Stimulated activated CD4-positive, alpha-beta T cell treated with anti-CD3 and anti-CD28 coated beads, Interleukin-1b, Interleukin-23, amount 100 ng/mL, for 1 hour (primary cell): ENCODE measurements at places on chromosomes 3 and 15.

DNA sequence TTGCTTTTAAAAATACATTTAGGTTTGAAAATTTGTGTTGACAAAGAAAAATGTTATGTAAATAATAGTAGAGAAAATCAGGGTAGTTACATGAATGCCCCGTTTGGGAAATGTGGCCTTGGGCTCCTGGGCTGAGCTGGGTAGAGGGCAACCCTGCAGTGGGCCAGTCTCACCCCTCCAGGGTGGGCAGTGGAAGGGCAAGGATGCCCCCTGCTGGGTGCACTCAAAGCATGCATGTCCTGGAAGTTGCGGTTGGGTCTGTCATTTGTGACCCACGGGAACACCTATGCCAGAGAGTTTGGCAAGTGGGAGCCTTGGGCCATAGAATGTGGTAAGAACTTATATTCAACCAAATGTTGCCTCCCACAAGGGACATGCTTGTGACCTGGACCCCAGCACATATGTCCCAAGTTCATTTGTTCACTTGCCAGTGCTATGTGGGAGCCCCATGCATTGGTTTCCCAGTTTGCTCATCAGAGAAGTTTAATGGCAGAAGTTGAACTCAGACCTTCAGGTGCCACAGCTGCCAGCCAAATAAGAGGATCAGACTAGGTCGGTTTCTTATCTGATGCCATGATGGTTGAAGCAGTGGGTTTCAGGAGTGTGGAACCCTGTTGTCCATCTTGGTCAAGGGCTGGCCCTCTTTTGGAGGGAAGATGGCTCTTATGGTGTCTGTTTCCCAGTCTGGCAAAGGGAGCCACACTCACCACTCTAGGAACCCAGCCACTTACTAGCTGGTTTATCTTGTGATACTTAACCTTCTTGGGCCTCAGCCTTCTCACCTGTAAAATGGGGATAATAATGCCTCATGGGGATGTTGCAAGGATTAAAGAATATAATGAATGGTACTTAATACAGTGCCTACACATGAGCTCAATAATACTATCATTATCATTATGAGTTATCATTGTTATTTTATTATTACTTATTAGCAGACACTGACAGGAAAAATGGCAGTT lies 2.5 kb upstream of the PLCB2 start:
- no peak for DNase-seq

GRCh38 chr3:25568525-25569078 lies 96.1 kb downstream of the TOP2B start:
- no peak for DNase-seq

GRCh38 chr15:41474436-41474835 lies 19.2 kb upstream of the ITPKA start:
- DNase-seq: no peak

GRCh38 chr3:194250098-194251002 lies 100.8 kb downstream of the CPN2 start:
- DNase-seq: no peak

DNA sequence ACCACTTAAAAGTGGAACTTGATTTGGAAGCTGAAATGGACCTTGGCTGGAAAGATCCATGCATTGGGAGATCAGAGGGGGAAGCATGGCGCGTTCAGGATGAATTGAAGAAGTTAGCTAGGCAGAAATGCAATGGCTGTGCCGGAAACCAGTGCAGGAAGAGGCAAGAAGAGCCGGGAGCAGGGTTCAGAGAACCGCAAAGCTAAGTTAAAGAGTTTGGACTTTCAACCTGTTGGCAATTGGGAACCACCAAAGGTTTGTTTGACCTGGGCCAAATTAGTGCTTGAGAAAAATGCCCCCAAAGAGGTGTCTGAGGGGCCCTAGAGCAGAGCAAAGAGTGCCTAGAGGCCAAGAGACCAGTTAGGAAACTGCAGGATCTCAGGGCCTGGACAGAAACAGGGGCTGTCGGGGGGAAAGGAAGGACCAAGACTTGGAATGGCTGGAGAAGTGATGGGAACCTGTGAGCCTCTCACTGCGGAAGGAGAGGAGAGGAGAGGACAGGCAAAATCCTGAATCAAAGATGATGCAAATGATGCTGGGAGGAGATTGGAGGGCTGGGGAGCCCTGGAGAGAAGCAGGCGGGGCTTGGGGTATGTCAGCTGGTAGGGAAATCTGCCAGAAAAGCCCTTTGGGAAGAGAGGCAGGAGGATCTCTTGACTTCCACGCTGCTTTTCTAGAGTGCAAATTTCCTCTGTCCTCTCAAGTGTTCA lies 49.3 kb downstream of the FAM174B start:
- no peak for DNase-seq

DNA sequence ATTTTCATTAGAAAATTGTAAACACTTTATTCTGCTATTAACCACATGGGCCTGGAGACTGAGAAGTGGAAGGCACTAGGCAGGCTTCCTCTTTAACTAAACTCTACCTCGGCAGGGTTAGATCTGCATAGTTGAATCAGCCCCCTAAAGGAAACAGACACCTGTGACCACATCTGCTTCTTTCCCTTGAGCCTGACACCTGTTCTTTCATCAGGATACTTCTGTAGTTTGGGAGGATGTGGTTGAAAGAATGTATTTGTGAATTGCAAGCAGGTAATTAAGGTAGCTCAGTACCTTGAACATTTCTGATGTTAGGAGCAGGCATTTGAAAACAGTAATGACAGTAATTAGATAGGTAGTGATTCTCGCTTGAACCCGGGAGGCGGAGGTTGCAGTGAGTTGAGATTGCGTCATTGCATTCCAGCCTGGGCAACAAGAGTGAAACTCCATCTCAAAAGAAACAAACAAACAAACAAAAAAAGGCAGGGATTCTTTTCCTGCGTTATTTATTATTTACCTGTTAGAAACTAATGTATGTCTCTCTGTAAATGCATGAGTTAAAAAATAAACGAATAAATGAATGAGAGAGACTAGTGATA lies 468.5 kb downstream of the NLGN1 start:
- no peak for DNase-seq

DNA sequence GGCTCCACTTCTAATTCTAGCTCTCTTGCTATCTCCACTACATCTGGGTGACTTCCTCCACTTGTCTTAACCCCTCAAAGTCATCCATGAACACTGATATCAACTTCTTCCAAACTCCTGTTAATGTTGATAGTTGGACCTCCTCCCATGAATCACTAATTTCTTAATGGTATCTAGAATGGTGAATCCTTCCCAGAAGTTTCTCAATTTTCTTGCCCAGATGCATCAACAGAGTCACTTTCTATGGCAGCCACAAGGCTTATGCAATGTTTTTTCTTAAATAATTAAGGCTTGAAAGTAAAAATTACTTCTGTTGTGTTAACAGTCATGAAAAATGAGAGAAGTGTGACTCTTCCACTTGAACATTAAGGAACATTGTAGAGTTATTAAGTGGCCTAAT lies 164.3 kb downstream of the PCCB start:
- no peak for DNase-seq

DNA sequence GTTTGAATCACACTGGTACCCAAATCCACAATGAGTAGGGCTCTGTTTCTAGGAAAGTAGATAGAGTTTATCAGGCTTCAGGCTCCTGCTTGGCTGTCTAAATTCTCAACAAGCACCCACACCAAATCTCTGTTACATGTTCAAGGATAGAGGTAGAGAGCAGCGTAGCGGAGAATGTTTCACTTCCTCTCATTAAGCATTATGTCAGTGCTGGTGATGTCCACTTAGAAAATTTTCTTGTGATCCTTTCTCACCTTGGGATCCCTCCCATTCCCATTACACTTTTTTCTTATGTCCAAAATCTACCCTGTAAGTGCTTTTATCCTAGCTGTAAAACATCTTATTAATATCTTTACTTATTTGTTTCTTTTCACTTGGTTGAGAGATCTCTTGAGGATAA lies 34.7 kb upstream of the GCSAM start:
- DNase-seq: no peak

- no peak for DNase-seq
Measured at GRCh38 chr15:56758770-56759449, 25.6 kb upstream of the ZNF280D start.

GRCh38 chr3:9887480-9887879 lies 2.9 kb upstream of the JAGN1 start:
- DNase-seq: no peak

DNA sequence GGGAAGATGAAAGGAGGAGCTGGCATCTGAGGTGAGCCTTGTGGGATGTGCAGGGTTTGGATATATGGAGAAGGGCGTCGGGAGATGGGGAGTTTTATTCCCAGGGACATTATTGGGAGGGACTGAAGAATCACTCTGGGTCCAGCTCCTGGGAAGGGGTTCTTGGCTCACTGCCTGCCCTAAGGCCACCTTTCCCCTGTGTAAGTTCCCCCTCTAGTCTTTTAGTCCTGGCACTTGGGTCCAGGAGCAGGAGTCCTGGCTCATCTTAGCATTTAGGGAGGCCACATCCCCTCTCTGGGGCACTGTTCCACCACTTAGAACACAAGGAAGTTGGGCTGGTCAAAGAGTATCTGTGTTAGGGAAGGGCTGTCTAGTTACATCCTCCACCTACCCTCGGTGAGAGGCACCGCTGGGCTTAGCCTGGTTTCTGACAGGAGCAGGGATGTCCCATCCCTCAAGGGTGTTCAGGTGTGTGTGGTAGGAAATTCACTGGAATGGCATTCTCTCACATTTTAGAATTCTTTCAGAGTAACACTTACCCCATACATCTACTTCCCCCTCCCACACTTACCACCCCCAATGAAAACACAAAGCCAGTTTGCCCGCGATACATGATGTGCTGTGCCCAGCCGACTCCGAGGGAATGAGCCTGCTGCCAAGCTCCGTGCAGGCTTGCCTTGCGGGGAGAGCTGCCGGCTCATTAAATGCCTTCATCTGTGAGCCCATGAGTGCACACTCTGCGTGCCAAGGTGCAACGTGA lies 86.7 kb downstream of the FAM43A start:
- no peak for DNase-seq

GRCh38 chr15:78492872-78493271 lies 14.5 kb upstream of the HYKK start:
- DNase-seq: no peak

DNA sequence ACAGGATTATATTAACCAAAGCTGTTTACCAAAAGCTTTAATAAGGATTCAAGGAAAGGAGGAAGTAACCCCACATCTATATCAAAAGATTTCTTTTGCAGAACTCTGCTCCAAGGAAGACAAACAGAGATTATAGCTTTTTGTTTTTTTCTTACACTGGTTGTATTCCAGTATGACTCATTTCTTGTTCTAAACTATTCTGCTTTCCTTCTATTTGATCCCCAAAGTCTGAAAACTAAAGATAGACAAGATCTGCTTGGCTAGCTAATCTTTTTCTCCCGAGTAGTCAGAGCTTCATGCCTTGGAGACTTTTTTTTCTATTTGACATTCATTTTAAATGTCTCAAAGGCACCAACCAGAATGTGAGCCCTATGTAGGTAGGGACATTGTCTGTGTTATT lies 36.8 kb upstream of the FRMD5 start:
- no peak for DNase-seq

GRCh38 chr3:73637042-73637441 lies 12.3 kb upstream of the PDZRN3 start:
- DNase-seq: no peak

DNA sequence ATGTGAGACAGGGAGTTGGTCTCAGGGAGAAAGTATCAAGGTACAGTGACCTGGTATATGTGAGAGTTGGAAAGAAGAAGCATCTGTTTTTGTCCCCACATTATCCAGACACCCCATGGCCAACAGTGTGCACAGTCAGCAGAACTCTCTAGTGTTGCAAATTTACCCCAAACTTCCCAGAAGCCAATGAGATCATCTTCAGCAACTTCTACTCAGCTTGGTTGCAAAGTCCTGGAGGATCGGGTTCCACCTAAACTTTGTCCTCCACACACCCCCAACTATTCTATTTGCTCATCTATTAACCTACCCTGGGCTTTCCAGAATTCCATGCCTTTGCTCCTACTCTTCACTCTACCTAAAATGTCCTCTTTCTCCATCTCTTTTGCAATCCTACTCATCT lies 15.7 kb downstream of the RBSN start:
- no peak for DNase-seq

DNA sequence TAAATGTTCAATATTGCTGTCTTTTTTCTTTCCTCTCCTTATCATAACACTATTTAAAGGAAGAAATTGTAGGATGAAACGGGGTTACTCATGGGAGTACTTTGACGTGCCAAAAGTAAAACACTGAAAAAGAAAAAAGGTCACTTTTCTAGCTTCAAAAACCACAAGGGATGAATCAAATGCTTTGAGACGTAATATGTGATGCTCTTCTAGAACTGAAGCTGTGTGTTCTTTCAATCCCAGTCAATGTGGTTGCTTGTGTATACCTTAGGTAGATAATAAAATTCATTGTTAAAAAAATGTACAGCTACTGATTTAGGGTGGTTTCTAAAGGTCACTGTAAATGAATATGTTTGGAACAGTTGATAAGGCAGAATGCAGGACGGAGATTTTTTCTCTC lies 538.8 kb upstream of the ZNF717 start:
- DNase-seq: no peak

GRCh38 chr3:180657094-180657493 lies 22.2 kb downstream of the CCDC39 start:
- DNase-seq: no peak

GRCh38 chr3:35744419-35744818 lies 105.1 kb downstream of the ARPP21 start:
- no peak for DNase-seq

GRCh38 chr3:64728428-64728827 lies 40.6 kb upstream of the ADAMTS9 start:
- DNase-seq: no peak

- DNase-seq: no peak
Measured at GRCh38 chr3:168850109-168850508, 754.4 kb upstream of the GOLIM4 start.

DNA sequence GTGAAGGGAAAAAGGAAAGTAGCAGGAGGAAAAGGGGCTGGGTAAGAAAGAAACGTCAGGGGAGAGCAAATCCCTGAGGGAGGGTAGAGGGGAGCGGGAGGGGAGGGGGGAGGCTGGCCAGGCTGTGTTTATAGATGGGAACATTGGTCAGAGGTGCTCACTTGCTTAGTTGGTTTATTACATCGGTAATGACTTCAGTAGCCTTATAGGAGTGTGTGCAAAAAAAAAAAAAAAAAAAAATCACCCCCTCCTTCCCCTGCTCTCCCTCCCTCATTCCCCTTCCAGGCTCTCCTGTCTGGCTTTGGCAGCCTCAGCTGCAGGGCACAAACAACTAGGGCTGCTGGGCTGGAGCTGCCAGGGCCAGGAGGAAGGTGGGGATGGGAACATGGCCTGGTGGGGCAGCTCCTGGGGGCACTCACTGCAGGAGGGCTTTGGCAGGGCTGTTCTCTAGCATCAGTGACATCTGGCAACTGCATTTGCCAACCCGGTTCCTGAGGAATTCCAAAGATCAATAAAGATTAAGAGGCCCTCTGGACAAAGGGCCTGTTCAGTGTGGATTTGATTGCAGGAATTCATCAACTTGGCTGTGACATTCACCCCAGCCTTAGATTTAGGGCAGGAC lies 334.5 kb upstream of the FRG2C start:
- no peak for DNase-seq
